GM12891 (cell line): ENCODE measurements at places on chromosomes 3 and 15.

- no peak for DNase-seq
These were observed 293.0 kb downstream of the CADM2 start for GRCh38 chr3:85251766-85252165.

DNA sequence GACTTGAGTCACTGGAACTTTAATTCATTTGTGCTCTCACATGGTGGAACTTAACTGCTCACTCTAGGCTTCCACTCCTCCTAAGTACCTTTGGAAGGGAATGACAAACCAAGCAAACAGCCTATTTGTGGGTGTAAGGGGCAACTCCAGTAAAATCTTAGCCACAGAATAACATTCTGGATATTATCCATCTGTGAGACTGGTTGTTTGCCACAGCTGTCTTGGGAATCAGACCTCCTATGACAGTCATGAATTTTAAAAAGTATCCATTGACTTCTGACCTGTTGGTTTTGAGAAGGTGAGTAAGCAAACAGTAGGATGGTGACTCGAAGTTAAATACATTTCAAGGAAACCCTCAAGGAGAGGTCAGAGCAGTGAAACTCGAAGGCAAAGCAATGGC lies 147.3 kb upstream of the CDIN1 start:
- DNase-seq = no peak

DNA sequence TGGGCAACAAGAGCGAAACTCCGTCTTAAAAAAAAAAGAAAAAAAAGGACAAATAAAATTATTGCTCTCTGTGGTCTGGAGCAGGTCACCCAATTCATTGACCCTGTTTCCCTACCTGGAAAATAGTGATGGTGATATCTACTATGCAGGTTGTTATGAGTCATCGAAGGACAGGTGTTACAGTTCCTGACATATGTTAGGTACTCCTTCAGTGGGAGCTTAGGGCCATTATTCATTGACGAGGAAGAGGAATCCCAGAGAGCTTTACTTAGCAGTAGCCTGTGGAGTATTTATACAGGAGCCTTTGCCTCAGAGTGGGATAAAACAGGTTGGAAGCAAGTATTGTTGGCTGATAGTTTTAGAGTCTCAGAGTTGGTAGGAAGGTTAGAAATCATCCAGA lies 74.5 kb downstream of the SLC7A14 start:
- DNase-seq = no peak

DNA sequence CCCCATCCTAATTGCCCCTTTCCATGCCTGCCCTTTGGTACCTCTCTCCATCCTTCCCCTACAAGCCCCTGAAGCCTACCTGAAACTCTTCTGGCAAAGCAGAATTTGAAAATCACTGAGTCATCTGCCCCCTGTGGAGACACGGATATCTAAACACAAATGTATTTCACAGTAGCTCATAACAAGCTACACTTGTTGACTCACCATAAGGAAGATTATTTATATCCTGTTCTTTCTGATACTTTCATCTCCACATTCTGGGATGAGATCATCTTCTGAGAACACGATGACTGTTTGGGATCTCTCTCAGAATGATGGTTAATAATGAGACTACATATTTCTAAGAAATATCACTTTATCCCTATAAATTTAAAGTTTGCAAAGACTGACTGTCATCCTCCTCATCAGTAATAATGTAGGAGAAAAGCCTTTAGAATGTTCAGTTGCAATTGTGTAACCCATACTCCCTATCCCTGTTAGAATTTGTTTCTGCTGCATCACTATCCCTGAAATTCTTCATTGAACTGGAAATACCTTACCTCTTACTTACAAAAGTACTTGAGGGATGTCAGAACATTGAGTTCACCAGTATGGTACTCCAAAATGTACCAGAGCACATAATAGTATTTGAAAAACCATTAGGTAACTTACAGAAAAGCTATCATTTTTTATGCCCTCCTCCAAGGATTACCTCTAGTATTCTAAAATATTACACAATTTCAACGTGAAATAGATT lies 116.1 kb upstream of the IL12A start:
- DNase-seq = no peak

DNA sequence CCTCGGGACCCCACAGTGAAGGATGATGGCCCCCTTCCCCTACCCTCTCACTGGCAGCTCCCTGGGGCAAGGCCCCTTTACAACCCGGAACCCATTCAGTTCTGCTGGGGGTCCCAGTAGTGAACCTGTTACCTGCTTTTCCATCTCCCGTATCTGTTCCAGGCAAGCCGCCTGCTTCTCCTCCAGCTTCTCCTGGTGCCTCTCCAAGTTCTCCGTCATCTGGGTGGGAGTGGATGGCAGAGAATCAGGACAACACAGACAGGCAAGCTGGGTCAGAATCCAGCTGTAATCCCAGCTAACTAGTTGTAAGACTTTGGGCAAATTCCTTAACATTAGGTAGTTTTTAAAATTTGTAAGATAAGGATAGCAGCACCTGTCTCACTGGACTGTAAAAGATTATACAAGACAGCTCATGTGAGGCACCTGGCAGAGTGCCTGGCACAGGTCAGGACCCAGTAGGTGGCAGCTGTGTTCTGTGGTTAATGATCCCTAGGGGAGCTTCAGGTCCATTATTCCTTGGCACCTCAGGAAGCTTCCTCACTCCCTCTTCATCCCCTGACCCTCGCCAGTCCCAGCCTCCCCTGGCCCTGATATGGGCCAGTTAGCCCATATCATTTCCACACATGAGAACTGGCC lies 6.4 kb upstream of the ANKRD63 start:
- DNase-seq = no peak

GRCh38 chr15:83610901-83611685 lies 42.8 kb upstream of the ADAMTSL3 start:
- DNase-seq = no peak
